ENCODE measurements at places on chromosomes 5 and 9.

- no peak for DNase-seq
These were observed 142.9 kb downstream of the ARRDC3 start for GRCh38 chr5:91240175-91240574.

DNA sequence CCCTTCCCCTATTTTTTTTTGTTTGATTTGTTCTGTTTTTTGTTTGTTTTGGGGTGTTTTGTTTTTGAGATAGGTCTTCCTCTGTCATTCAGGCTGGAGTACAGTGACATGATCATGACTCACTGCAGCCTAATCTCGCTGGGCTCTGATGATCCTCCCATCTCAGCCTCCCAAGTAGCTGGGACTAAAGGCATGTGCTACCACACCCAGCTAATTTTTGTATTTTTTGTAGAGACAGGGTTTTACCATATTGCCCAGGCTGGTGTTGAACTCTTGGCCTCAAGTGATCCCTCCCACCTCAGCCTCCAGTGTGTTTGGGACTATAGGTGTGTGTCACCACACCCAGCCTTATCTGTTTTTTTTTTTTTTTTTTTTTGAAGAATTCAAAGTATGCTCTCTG lies 605.4 kb downstream of the DNAH5 start:
- DNase-seq = no peak

DNA sequence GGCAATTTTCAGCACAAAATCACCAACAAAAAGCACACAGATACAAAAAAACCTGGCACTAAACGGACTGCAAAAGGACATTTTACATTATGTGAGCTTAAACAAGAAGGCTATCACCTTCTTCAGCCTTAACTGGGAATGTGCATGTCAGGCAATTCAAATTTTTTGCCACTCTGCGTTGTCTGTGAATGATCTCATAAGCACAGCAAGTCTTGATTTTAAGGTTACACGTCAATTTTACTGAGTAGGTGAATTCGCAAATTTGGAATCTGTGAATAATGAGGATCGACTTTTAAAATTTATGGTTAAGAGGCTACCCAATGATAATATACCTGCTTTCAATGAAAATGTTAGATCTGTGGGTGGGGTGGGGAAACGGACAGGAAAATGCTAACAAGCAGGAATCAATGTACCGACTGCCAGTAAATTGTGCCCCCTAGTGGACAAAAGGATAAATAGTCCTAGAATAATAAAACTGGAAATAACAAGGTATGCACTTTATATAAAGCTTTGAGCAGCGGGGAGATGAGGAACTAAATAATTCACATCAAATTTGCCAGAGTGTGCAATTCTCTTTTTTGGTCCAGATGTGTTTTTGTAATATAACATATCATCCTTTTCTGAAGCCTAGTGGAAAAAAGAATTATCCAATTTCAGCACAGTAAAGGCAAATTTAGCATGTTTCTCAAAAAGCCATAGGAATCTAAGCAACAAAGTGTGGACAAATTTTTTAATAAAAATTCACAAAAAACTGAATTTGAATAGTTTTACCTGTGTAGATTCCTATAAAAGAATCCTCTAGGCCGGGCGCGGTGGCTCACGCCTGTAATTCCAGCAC lies 20.5 kb downstream of the EQTN start:
- no peak for DNase-seq

GRCh38 chr5:154647761-154648145 lies 107.4 kb upstream of the LARP1 start:
- DNase-seq = no peak

DNA sequence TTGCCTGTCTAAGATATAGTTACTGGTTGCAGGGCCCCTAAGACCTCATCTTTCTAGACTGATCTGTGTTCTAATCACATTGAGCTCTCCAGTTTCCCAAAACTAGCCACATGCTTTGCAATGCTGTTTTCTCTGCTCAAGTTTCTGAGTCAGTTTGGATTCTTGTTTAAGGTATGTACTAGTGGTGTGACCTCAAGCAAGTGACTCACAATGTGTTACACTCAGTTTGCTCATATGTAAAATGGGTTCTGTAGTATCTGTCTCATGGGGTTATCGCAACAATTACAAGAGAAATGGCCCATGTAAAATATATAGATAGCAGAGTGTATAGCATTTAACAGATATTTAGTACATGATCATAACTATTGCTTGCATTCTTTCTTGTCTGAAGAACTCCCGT lies 153.1 kb upstream of the ELL2 start:
- no peak for DNase-seq

- DNase-seq = no peak
These were observed 20.1 kb downstream of the LHFPL2 start for GRCh38 chr5:78628270-78628992.

DNA sequence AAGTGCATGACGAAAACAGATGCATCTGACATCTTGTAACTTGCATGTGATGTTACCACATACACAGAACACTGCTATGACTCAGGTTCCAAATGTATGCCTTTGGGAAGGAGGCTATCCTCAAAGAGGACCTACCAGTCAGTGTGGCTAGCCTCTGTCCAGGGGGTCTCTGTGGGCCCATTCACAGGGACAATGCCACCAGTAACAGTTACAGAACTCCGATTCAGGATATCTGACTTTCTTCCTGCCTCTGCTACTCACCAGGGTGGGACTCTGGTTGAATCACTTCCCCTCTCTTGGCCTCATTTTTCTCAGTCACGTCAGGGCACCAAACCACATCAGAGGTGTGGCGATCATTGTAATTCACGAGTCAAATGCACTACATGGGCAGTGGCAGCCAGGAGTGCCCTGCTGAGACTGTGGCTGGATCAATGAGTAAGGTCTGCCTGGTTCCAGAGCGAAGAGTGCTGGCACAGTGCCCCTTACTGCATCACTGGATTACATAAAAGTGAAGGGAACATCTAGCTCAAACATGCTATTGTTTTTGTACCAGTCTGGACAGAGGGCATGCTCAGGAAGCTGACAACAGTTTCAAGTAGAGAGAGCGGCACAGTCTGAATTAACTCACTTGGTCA lies 13.2 kb downstream of the ATOX1 start:
- DNase-seq = no peak

DNA sequence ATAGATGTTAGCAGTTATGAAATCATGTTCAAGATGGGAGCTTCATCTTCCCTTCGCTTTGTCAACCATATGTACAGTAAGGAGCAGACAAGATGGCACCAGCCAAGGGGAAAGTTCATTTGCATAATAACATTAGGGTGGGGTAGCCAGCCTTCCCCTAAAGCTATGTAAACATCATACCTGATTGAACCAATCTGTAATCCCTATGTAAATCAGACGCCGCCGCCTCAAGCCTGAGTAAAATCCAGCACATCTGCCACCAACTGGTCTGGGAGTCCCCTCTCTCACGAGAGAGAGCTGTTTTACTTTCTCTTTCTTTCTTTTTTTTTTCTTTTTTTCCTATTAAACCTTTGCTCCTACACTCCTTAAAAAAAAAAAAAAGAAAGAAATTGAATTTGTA lies 30.8 kb upstream of the REEP2 start:
- no peak for DNase-seq

- peak; percentile 57 for DNase-seq
These were observed 11.5 kb downstream of the SARDH start for GRCh38 chr9:133726401-133727276.

- DNase-seq = no peak
These were observed 20.8 kb downstream of the LHFPL2 start for GRCh38 chr5:78627766-78628165.

All from activated CD4-positive, CD25-positive, alpha-beta regulatory T cell (primary cell).